Activated naive CD8-positive, alpha-beta T cell treated with anti-CD3 and anti-CD28 coated beads, Interleukin-2, amount 10 ng/mL, durations not matched to agents 7 days and 5 days (primary cell): ENCODE measurements at places on chromosomes 6 and 20. TPM values are rescaled to one million over a fixed set of nuclear protein-coding genes. Genes with fewer than 3 reads are reported as not detected.

Gene PHACTR3
- not detected for total RNA-seq

Gene TNNC2
- total RNA-seq = not detected

Gene SNAI1
- 0.75 TPM for total RNA-seq

Gene PHACTR1
- total RNA-seq = 1.5 TPM

GRCh38 chr20:20691477-20692235 lies 20.8 kb downstream of the RALGAPA2 start:
- H3K4me1 ChIP-seq = peaks cover 8% of the 10 kb centered on the region
- H3K27ac ChIP-seq = no peak overlapping the region
- H3K36me3 ChIP-seq = peaks cover 5% of the 10 kb centered on the region

DNA sequence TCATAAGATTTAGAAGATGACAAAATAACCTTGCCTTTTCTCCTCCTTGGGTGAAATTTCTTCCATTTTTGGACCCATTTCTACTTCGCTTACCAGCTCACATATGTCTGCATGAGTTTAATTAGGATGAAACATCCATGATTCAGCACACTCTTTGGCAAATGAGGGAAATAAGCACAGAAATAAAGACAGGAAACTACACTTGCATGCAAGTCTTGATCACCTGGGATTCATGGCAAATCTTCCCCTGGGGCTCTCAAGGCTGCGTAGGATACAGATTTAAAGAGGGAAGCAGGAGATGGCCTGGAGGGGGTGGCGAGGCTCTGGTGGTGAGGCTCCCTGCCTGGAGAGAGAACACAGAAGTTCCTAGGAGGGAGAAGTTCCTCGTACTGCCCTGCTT lies 147.8 kb downstream of the EDN3 start:
- no peaks in the 10 kb centered on the region for H3K36me3 ChIP-seq
- H3K27me3 ChIP-seq = peaks cover 60% of the 10 kb centered on the region
- H3K4me3 ChIP-seq = no peak overlapping the region
- no peak for DNase-seq
- no peak overlapping the region for H3K27ac ChIP-seq

DNA sequence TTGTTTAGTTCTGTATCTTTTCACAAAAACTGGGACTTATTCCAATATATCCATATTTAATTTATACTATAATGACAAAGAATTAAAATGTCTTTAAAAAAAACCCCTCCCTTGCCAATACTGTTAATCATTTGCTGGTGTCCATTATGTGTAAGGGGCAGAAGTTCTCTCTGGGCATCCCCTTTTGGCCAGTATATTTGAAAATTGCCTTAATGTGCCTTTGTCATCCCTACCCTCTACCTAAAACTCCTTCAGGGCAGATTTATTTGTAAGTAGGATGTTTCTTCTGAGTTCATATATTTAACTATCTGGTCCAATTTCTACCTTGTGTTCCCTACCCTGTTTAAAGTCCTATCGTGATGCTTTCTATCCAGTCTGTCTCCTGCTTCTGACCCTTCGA lies 62.9 kb downstream of the ARHGAP18 start:
- H3K4me3 ChIP-seq = no peak overlapping the region
- no peak overlapping the region for H3K27ac ChIP-seq
- peaks cover 5% of the 10 kb centered on the region for H3K27me3 ChIP-seq
- peaks cover 7% of the 10 kb centered on the region for H3K4me1 ChIP-seq
- H3K36me3 ChIP-seq = peaks cover 2% of the 10 kb centered on the region

GRCh38 chr6:69820018-69820417 lies 23.2 kb upstream of the LMBRD1 start:
- peak overlapping the region; percentile 30 for H3K27ac ChIP-seq
- H3K36me3 ChIP-seq = peaks cover 3% of the 10 kb centered on the region
- H3K4me3 ChIP-seq = no peak overlapping the region
- no peaks in the 10 kb centered on the region for H3K27me3 ChIP-seq
- peaks cover 25% of the 10 kb centered on the region for H3K4me1 ChIP-seq

DNA sequence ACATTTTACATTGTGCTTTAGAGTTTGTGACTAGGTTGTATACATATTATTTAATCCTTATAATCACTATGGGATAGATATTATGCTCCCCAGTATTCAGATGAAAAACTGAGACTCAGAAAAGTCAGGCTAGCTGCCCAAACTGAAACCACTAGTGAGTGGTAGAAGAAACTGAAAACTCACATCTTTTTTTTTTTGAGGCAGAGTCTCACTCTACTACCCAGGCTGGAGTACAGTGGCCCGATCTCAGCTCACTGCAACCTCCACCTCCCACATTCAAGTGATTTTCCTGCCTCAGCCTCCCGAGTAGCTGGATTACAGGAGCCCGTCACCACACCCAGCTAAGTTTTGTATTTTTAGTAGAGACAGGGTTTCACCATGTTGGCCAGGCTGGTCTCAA lies 22.2 kb downstream of the RNF24 start:
- DNase-seq = no peak
- peaks cover 8% of the 10 kb centered on the region for H3K36me3 ChIP-seq
- H3K4me3 ChIP-seq = peak overlapping the region; percentile 21

GRCh38 chr6:47310131-47310480 lies 401 bp upstream of the TNFRSF21 start:
- peak overlapping the region; percentile 74 for H3K4me3 ChIP-seq
- peaks cover 8% of the 10 kb centered on the region for H3K4me1 ChIP-seq
- no peak for DNase-seq
- H3K36me3 ChIP-seq = no peaks in the 10 kb centered on the region
- no peak overlapping the region for H3K27ac ChIP-seq

- H3K4me3 ChIP-seq = no peak overlapping the region
- H3K4me1 ChIP-seq = no peaks in the 10 kb centered on the region
- DNase-seq = no peak
These were observed 76.0 kb downstream of the THBS2 start for GRCh38 chr6:169177516-169178166.

- peaks cover 2% of the 10 kb centered on the region for H3K27me3 ChIP-seq
- no peak overlapping the region for H3K4me3 ChIP-seq
- DNase-seq = no peak
These were observed 31.5 kb downstream of the ERMARD start for GRCh38 chr6:169782966-169783365.

GRCh38 chr6:88074791-88075190 lies 27.1 kb downstream of the SPACA1 start:
- no peak overlapping the region for H3K27ac ChIP-seq
- H3K36me3 ChIP-seq = no peaks in the 10 kb centered on the region
- no peak overlapping the region for H3K4me3 ChIP-seq

- no peak overlapping the region for H3K4me3 ChIP-seq
- H3K27ac ChIP-seq = no peak overlapping the region
- H3K4me1 ChIP-seq = no peaks in the 10 kb centered on the region
- no peak for DNase-seq
- H3K36me3 ChIP-seq = peaks cover 3% of the 10 kb centered on the region
These were observed 47.4 kb downstream of the AIG1 start for GRCh38 chr6:143107911-143108761.

GRCh38 chr20:33463332-33464101 lies 20.0 kb upstream of the SNTA1 start:
- H3K36me3 ChIP-seq = no peaks in the 10 kb centered on the region
- H3K27ac ChIP-seq = peak overlapping the region; percentile 59
- no peaks in the 10 kb centered on the region for H3K27me3 ChIP-seq
- no peak overlapping the region for H3K4me3 ChIP-seq
- H3K4me1 ChIP-seq = peaks cover 4% of the 10 kb centered on the region
- DNase-seq = no peak

- peaks cover 1% of the 10 kb centered on the region for H3K36me3 ChIP-seq
- no peak overlapping the region for H3K27ac ChIP-seq
- H3K4me3 ChIP-seq = no peak overlapping the region
These were observed 159.2 kb upstream of the C6orf118 start for GRCh38 chr6:165468340-165469235.

DNA sequence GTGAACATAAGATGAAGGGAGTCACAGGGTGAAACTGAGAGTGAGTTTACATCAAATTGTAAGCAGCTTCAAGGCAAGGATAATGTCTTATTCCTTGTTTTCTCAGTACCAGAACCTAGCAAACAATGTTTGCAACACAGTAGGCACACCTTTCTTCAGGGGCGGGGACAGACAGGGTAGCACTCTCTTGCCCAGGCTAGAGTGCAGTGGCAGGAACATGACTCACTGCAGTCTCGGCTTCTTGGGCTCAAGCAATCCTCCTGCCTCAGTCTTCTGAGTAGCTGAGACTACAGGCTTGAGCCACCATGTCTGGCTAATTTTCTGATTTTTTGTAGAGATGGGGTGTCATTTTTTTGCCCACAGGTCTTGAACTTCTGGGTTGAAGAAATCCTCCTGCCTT lies 299.8 kb downstream of the CD83 start:
- H3K4me1 ChIP-seq = no peaks in the 10 kb centered on the region
- H3K4me3 ChIP-seq = no peak overlapping the region
- peaks cover 7% of the 10 kb centered on the region for H3K36me3 ChIP-seq
- DNase-seq = no peak

GRCh38 chr20:36989797-36990196 lies 38.3 kb upstream of the SAMHD1 start:
- no peaks in the 10 kb centered on the region for H3K27me3 ChIP-seq
- peaks cover 27% of the 10 kb centered on the region for H3K4me1 ChIP-seq
- peaks cover 54% of the 10 kb centered on the region for H3K36me3 ChIP-seq
- no peak overlapping the region for H3K4me3 ChIP-seq
- no peak for DNase-seq

- H3K27me3 ChIP-seq = no peaks in the 10 kb centered on the region
- H3K4me3 ChIP-seq = no peak overlapping the region
- no peak overlapping the region for H3K27ac ChIP-seq
These were observed 436.0 kb downstream of the PLCB1 start for GRCh38 chr20:8568075-8568474.

GRCh38 chr6:138018297-138018696 lies 88.9 kb downstream of the PERP start:
- H3K27me3 ChIP-seq = peaks cover 3% of the 10 kb centered on the region
- H3K36me3 ChIP-seq = no peaks in the 10 kb centered on the region
- H3K27ac ChIP-seq = no peak overlapping the region

GRCh38 chr6:73329201-73329600 lies 24.9 kb downstream of the DPPA5 start:
- DNase-seq = no peak
- peaks cover 26% of the 10 kb centered on the region for H3K27me3 ChIP-seq
- no peak overlapping the region for H3K4me3 ChIP-seq
- H3K27ac ChIP-seq = no peak overlapping the region

- DNase-seq = no peak
- H3K4me3 ChIP-seq = no peak overlapping the region
- no peak overlapping the region for H3K27ac ChIP-seq
- H3K27me3 ChIP-seq = no peaks in the 10 kb centered on the region
- peaks cover 26% of the 10 kb centered on the region for H3K36me3 ChIP-seq
- peaks cover 4% of the 10 kb centered on the region for H3K4me1 ChIP-seq
These were observed 15.4 kb downstream of the CST7 start for GRCh38 chr20:24964506-24964840.

- H3K36me3 ChIP-seq = no peaks in the 10 kb centered on the region
- H3K4me1 ChIP-seq = no peaks in the 10 kb centered on the region
- no peak overlapping the region for H3K27ac ChIP-seq
- no peak for DNase-seq
These were observed 45.2 kb upstream of the KLHL31 start for GRCh38 chr6:53710788-53711187.

- H3K27ac ChIP-seq = no peak overlapping the region
- H3K27me3 ChIP-seq = peaks cover 12% of the 10 kb centered on the region
- H3K36me3 ChIP-seq = no peaks in the 10 kb centered on the region
- H3K4me1 ChIP-seq = peaks cover 10% of the 10 kb centered on the region
- no peak overlapping the region for H3K4me3 ChIP-seq
These were observed 321.1 kb downstream of the SYNE1 start for GRCh38 chr6:152316024-152316423.

- no peaks in the 10 kb centered on the region for H3K27me3 ChIP-seq
- DNase-seq = no peak
- H3K4me1 ChIP-seq = peaks cover 55% of the 10 kb centered on the region
- peak overlapping the region; percentile 37 for H3K27ac ChIP-seq
- no peak overlapping the region for H3K4me3 ChIP-seq
These were observed 45.2 kb downstream of the RANBP9 start for GRCh38 chr6:13666194-13667105.

DNA sequence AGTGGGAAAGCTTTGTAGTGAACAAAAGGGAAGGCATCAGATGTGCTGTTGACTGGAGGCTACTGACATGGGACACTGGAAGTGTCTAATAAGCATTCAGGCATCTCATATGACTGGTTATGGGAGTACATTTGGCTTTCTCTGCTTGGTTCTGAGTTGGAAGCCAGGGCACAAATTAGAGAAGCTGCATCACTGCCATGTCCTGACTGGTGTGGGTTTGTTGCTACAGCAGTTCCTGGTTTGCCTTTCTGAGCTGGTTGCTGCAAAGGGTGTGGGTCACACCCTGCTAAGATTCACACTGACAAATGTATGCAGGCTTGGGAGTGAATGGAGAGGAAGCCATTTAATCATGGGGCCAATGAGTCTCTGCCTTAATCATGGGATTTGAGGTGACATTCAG lies 36.2 kb upstream of the NANP start:
- H3K4me3 ChIP-seq = no peak overlapping the region
- peaks cover 13% of the 10 kb centered on the region for H3K36me3 ChIP-seq
- DNase-seq = no peak
- H3K27me3 ChIP-seq = no peaks in the 10 kb centered on the region
- peaks cover 4% of the 10 kb centered on the region for H3K4me1 ChIP-seq

DNA sequence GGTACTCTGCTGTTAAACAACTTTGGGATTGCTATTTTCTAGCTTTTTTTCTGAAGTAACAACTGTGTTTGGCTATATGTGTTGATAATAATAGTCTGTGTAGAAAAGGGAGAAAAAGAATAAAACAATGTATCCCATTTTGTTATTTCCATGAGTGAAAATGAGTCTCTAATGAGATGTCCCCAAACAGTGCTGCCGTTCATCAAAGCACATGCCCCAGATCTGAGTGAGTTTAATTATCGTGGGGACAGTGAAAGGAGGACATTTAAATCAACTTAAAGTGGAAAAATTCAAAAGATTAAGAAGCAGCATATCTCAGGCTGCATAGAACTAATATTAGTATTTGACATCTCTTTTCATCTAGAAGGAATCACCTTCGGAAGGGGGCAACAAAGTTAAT lies 59.6 kb downstream of the NCOA7 start:
- no peak overlapping the region for H3K27ac ChIP-seq
- no peak overlapping the region for H3K4me3 ChIP-seq
- peaks cover 26% of the 10 kb centered on the region for H3K36me3 ChIP-seq

- no peak overlapping the region for H3K4me3 ChIP-seq
- H3K4me1 ChIP-seq = peaks cover 8% of the 10 kb centered on the region
- H3K27me3 ChIP-seq = no peaks in the 10 kb centered on the region
- peak overlapping the region; percentile 68 for H3K27ac ChIP-seq
These were observed 132.2 kb downstream of the ZMYND8 start for GRCh38 chr20:47224300-47224791.

GRCh38 chr6:39471954-39472659 lies 149.6 kb upstream of the KCNK16 start:
- peaks cover 5% of the 10 kb centered on the region for H3K27me3 ChIP-seq
- H3K4me3 ChIP-seq = peak overlapping the region; percentile 39
- no peaks in the 10 kb centered on the region for H3K36me3 ChIP-seq
- DNase-seq = no peak
- H3K27ac ChIP-seq = peak overlapping the region; percentile 53

- no peak overlapping the region for H3K4me3 ChIP-seq
- peaks cover 2% of the 10 kb centered on the region for H3K27me3 ChIP-seq
- H3K27ac ChIP-seq = no peak overlapping the region
- DNase-seq = no peak
- H3K4me1 ChIP-seq = peaks cover 1% of the 10 kb centered on the region
These were observed 338.4 kb downstream of the THBS2 start for GRCh38 chr6:168915242-168915641.

- no peak overlapping the region for H3K27ac ChIP-seq
- H3K36me3 ChIP-seq = no peaks in the 10 kb centered on the region
- H3K4me3 ChIP-seq = no peak overlapping the region
- no peaks in the 10 kb centered on the region for H3K4me1 ChIP-seq
- no peak for DNase-seq
These were observed 282.5 kb downstream of the ESR1 start for GRCh38 chr6:152089992-152090391.

GRCh38 chr6:75788894-75789293 lies 39.9 kb downstream of the MYO6 start:
- H3K27me3 ChIP-seq = peaks cover under 1% of the 10 kb centered on the region
- no peak overlapping the region for H3K4me3 ChIP-seq
- no peaks in the 10 kb centered on the region for H3K36me3 ChIP-seq
